ENCODE measurements at places on chromosomes 16 and 17.

GRCh38 chr17:75535871-75536270 is 10.4 kb downstream of the LLGL2 start:
- no peak for DNase-seq

- DNase-seq = no peak
These were observed 589.2 kb downstream of the CDH11 start for GRCh38 chr16:64532691-64533090.

- DNase-seq = no peak
These were observed 2.4 kb downstream of the ALKBH5 start for GRCh38 chr17:18185832-18186626.

GRCh38 chr16:88345721-88346560 is 36.8 kb upstream of the ZNF469 start:
- no peak for DNase-seq

- no peak for DNase-seq
These were observed 16.5 kb upstream of the WDR45B start for GRCh38 chr17:82664701-82665182.

DNA sequence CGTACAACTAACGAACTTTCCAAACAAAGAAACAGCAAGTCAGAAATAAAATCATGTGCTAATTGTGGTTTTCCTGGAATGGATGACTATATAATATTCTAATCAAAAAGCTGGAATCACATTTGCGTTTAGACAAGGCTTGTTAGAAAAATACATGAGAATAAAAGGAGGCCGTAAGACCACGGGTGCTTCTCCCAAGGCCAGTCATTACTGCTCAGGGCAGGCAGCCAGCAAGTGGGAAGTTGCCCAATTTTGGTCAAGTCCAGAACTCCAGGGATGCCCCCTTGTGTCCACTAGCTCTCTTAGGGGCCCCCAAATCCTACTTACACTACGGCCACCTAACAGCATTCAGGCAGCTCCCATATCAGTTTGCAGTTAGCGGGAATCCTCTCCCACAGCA is 25.9 kb upstream of the LYRM9 start:
- no peak for DNase-seq

- no peak for DNase-seq
These were observed 5.0 kb downstream of the DUS1L start for GRCh38 chr17:82060614-82061013.

- DNase-seq = peak; percentile 39
These were observed 18.6 kb upstream of the ZNF629 start for GRCh38 chr16:30805370-30806169.

DNA sequence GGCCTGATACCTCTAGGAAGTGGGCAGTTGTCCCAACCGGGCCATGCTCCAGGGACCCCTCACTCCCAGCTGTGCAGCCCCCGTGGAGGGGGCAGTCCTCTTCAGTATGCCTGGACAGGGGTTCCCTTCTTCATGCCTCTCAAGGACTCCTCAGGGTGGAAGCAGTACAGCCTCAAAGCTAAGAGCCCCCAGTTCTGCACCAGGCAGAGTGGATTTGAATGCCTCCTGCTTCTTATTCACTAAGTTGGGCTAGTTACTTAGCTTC is 23.9 kb upstream of the ST6GALNAC1 start:
- no peak for DNase-seq

DNA sequence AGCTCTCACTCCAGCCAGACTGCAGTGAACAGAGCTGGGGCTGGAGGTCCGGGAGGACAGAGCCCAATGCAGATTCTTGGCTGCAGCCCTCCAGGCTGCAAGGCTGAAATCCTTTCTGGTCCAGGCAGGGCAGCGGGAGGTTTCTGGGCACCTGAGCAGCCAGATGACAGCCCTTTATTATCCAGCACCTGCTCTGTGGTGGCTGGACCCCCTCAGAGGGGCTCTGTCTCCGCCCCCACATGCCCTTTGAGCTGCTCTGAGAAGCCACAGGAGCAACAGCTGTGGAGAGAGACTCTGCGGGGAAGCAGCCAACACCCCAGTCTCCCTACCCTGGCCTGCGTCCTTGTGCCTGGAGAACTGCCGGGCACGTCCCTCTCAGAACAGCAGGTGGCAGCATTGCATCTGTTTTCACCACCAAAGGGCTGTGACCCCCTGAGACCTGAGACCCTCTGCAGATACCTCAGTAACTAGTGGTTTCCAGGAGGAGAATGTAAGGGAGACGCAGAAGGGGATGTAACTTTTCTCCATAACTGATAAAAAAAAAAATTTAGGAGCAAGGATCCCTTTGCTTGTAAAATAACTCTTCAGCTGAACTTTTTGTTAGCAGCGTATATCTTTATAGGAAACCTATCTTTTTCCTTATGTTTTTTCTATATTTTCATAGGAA is 3.7 kb upstream of the CNP start:
- peak; percentile 44 for DNase-seq

- DNase-seq = no peak
These were observed 236.7 kb upstream of the TNRC6C start for GRCh38 chr17:77721846-77722160.

DNA sequence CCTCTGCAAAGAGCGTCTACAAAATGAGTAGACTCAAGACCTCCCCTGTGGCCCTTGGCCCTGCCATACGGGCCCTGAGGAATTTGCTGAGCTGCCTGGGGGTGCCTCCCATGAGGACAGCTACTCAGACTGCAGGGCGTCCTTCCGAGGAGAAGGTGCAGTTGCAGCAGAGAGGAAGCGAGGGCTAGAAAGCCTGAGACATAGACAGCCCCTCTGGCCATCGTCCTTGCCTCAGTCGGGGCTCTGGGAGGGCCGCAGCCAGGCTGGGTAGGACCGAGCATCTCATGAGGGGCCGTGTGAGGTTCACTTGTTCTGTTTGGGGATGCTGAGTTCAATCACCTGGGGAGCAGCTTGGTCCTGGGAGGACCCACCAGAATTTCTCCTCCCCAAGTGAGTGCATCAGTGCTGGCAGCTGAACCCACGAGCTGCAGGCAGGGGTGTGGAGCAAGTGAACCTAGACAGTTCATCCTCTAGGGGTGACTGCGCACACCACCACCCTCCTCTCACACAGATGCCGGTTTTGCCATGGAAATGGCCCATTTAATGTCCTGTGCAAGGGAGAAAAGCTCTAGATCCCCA is 20.3 kb downstream of the RAB11FIP4 start:
- no peak for DNase-seq

DNA sequence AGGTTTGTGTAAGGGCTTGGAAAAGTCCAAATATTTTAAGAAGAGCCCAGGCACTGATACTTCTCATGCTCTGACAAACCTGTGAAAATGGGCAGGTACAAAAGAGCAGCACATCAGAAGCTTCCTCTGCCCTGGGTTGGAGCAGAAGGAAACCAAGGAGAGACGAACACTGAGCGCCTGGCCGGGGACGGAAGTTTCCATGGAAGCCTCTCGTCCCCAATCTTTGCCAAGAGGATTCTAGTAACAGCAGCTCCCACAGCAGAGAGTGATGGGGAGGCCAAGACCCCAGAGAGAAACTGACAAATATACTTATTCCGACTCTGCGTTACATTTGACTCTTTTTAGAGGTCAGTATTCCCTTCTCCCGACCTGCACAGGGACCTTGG is 268.5 kb downstream of the C16orf95 start:
- no peak for DNase-seq

DNA sequence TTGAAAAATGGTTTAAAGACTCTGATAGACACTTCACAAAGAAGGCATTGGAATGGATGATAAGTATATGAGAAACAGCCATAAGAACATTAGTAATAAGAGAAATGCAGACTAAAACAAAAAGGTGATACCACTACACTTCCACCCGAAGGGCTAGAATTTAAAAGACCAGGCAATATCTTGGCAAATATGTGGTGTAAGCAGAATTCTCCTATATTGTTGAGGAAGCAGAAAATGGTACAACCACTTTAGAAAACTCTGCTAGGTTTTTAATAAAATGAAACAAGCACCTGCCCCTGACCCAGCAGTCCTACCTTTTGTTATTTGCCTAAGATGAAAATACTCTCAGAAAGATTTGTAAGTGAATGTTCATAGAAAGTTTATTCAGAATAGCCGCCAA is 43.7 kb downstream of the MAP2K4 start:
- no peak for DNase-seq

DNA sequence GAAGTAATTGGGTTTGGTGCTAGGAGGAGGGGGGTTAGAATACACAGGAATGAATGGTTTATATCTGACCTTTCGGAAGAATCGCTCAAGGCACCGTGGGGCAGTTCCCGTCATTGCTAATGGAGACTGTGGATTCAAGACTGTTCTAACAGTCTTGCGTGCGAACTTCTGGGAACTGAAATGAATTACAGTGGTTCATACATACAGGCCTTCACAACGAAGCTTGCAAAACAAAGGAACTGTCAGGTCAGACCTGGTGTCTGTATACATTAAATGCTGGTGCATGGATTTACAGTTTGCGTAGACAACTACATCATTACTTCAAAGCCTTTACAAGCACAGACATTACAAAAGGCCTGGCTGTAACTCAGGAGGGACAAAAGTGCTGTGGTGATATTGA is 983.9 kb downstream of the CDH11 start:
- no peak for DNase-seq

DNA sequence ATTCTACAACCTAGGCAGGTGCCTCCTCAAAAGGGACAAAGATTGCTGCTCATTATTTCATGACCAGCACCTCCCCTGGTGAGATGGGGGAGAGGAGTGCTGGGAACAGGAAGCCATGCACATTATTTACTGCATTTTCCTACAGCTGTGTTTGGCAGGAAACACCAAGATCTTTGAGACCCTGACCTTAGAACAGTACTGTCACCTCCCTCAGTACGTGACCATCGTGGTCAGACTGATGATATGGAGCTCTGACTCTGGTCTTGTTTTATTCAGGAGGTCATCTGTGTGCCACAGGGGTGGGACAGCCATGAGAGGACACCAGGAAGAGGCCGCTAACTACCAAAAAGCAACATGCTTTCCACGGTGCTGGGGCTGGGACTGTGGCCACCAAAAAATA is 37.4 kb downstream of the USP22 start:
- no peak for DNase-seq

GRCh38 chr16:55913716-55914115 is 38.5 kb upstream of the CES5A start:
- DNase-seq = no peak

DNA sequence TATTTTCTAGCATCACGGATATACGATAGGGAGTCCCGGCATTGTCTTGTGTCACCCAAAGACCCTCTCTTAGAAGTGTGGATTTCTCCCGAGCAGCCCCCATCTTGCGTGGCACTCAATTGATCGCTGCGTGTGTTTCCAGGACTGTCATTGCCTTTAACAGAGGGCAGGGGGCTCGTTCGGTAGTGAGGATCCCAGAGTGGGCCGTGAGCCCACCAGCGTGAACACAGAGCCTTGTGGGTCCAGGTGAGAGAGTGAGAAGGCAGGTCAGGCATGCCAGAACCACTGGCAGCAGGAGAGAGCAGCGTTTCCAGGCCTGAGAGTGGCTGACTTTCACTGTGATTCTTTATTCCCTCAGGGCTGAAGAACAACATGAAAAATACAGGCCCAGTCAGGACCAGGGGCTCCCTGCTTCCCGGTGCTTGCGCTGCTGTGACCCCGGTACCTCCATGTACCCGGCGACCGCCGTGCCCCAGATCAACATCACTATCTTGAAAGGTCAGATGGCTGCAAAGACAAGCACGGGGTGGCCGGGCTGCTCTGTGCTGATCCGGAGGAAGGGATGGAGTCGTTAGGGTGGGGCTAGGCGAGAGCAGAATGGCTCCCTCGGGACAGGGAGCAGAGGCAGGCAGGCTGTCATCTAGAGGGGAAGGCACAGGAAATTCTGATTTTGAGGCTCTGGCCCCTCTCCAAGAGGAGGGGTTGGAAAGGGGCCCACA is 22.4 kb downstream of the C1QTNF1 start:
- no peak for DNase-seq

GRCh38 chr16:46627746-46628145 is 6.6 kb upstream of the SHCBP1 start:
- DNase-seq = no peak

- DNase-seq = no peak
These were observed 149.6 kb downstream of the SOX9 start for GRCh38 chr17:72270273-72270924.

DNA sequence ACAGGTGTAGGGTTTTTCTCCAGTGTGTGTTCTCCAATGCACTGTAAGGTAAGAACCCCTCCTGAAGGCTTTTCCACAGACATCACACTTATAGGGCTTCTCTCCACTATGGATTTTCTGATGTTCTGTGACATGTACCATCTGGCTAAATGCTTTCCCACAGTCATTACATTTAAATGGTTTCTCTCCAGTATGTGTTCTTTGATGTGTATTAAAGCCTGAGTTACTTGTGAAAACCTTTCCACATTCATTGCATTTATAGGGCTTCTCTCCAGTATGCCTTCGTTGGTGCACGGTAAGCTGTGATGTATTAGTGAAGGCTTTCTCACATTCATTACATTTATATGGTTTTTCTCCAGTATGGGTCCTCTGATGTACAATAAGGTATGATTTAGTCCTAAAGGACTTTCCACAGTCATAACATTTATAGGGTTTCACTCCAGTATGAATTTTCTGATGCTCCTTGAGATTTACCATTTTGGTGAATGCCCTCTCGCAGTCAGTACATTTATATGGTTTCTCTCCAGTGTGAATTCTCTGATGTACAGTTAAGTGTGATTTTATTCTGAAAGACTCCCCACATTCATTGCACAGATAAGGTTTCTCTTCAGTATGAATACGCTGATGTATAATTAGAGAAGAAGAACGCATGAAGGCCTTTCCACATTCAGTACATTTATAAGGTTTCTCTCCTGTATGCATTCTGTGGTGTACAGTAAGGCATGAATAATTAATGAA is 30.9 kb downstream of the ZNF624 start:
- DNase-seq = no peak

DNA sequence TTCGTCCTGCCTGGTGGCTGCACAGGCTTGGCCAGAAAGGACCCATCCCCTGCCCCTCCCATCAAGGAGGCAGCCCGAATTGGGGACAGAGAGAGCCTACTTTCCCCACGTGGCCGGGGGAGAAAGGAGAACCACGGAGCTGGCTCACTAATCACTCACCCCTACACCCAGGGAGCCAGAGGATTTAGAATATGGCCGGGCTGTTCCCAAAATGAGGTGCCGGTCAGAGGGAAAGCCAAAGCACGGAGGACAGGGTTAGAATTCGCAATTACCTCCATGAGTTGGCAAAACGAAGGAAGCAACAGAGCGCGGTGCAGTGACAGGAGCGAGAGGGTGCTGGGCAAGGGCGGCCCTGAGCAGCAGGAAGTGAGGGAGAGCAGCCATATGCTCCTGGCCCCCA is 33.1 kb downstream of the SHISA6 start:
- no peak for DNase-seq

DNA sequence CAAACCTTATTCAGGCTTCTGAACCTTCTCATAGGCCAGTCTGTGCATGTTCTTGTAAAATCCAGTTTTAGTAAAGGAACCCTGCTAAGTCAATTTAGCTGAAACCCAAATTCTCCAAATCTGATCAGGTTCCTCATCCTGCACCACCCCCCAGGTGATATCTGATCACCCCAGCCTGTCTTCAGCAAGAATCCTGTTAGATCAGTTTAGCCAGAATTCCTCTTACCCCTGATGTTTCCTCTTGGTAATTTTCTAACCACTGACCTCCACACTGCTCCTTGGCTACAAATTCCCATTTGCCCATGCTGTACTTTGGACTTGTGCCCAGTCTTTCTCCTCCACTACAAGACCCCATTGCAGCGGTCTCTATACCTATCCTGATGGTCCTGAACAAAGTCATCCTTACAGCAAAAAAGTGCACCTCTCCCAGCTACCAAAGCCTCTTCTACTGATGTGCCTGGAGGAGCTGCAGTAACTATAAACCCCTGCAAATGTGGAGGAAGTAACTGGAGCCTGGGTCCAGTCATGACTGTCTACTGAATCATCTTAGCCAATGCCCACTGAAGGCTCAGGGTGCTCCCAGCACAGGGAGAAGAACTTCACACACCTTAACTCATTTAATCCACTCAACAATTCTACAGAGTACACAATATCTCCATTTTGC is 23.8 kb downstream of the TEX14 start:
- no peak for DNase-seq

All from activated T-helper 1 cell treated with Interleukin-2 at 50 U/mL for 16 hours (primary cell).